AG08395 (cell line): ENCODE measurements at places on chromosomes 6 and 20.

DNA sequence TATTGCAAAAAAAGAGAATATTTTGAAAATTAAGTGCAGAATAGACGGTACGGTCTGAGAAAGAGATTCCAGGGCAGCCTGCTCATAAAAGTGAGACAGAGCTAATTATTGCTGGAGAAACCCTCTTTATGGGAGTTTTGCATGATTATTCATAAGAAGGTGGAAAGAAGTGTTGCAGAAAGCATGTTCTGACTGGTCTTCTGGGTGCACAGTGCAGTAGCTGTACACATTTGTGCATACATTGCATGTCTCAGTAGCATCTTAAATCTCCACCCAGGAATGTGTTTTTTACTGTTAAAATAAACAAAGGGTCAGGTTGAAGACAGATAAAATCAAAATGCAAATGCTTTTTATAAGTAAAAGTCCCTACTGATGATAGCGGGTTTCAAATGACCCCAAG is 1813.6 kb upstream of the DEFB115 start:
- no peak for DNase-seq

DNA sequence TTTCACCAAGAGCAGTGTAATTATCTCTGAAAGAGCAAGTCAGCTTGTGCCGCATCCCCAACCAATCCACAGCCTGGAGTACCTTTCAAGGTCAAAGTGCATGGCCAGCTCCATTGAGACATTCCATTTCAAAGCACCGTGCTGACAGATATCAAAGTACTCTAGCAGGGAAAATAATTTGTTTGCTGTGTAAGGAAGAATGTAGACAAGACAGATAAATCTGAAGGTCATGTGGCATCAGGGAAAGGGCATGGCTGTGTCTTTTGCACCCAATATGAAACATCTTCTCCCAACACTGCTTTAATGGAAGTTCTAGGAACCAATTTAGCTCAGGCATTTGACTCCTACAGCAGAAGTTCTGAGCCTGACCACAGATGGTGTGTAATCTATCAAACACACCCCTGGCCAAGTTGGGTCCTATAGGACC is 242.7 kb upstream of the TAB2 start:
- no peak for DNase-seq

DNA sequence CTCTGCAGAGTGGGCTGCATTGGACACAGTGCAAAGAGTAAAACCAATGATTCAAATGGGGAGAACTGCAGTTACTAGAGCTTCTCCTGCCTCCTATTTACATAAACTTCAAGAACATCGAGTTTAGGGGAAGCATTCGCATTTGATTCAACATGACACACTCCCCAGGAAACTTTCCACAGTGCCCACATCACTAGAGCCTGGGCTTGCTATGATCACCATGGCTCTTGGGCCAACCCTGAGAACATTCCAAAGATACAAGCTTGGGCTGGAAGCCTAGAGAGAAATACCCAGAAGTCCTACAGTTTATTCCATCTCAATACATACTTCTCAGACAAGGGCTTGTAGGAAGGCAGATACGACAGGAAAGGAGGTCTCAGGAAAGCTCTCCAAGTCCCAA is 337.9 kb downstream of the CD83 start:
- DNase-seq: no peak

- peak; percentile 79 for DNase-seq
These were observed at the start of gene BTBD3 for GRCh38 chr20:11917663-11918062. BTBD3 (plus strand) TSS chr20:11917893; CDS start chr20:11918276, 383 bp downstream.

- DNase-seq: no peak
These were observed 73.3 kb downstream of the PCSK2 start for GRCh38 chr20:17300113-17300512.

- no peak for DNase-seq
These were observed 6.6 kb downstream of the BFSP1 start for GRCh38 chr20:17524560-17524959.

DNA sequence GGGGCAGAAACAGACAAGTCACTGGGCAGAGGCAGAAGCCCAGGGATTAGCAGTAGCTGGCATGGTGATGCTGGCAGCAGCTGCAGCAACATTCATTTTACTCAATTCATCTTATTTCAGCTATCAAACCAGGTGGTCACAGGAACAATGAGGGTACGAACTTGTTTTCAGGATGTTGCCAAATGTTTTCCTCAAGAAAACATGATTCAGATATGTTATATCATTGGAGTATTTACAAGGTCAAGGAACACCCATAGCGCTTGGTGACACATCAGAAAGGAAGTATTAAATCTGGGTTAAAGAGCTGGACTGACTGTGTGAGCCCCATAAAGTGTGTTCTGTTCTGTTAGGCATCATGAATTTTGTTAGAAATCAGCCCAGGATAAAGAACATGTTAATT is 456.9 kb upstream of the ID4 start:
- DNase-seq: no peak

DNA sequence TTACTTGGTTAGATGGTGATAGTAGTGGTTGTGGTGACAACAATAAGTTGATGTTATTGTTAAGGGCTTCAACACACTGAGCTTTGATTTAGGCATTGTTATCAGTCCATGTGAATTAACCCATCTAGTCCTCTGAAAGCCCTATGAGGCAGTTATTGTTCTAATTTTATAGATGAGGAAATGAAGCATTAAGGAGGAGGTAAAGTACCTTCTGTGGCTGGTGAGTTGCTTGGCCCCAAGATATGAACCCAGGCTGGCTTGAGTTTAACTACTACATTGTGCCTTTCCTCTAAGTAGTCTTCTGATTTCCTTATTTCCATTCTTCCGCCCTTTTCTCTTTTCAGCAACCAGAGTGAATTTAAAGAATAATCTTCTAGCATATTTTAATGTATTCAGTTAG is 81.7 kb downstream of the QKI start:
- DNase-seq: no peak

GRCh38 chr6:107491138-107491609 is 1.3 kb downstream of the SOBP start:
- peak; percentile 25 for DNase-seq

DNA sequence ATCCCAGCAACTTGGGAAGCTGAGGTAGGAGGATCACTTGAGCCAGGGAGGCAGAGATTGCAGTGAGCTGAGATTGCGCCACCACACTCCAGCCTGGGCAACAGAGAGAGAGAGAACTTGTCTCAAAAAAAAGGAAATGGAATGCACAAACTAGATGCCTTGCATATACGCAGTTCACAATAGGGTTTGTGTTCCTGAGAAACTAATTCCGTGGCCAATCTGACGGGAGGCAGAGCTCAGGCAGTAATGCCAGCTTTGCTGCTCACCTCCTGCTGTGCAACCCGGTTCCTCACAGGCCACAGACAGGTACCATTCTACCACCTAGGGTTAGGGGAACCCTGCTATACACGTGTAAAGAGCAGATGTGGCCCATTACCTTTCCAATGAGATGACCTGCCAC is 1.4 kb downstream of the CDK5RAP1 start:
- no peak for DNase-seq

- DNase-seq: no peak
These were observed 180.6 kb upstream of the TAB2 start for GRCh38 chr6:149136913-149137286.

- no peak for DNase-seq
These were observed 130.8 kb upstream of the TNFAIP3 start for GRCh38 chr6:137736048-137736818.

- DNase-seq: no peak
These were observed 221.2 kb downstream of the MAFB start for GRCh38 chr20:40467703-40468411.

DNA sequence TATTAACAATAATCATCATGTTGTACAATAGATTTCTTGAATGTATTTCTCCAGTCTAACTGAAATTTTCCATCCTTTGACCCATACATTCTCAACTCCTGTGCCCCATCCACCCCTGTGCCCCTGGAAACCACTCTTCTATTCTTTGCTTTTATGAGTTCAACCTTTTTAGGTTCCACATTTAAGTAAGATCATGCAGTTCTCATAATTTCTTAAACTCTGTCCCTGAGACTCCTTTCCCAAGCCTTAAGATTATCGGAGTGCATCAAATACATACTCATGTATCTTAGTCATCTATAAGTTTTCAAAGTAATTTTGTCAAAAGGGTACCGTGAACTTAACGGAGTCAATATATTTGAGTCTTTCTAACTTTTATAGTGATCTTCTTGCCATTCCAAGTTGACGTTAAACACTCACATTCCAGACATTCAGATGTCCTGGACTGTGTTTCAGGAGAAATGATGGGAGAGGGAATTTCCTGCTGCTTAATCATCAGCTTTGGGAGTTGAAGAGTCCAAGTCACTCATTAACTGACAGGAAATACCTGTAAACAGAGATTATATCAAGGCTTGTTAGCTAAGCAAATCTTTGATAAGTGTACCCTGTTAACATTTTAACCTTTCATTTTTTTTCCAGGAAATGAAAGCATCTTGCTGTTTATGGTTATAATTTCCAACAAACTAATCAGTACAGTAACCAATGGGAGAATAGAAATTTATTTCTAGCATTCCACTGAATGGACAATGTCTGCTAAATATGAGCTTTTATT is 73.3 kb downstream of the ADGRG6 start:
- DNase-seq: peak; percentile 51

GRCh38 chr20:44827401-44827800 is 17.1 kb upstream of the RIMS4 start:
- no peak for DNase-seq

DNA sequence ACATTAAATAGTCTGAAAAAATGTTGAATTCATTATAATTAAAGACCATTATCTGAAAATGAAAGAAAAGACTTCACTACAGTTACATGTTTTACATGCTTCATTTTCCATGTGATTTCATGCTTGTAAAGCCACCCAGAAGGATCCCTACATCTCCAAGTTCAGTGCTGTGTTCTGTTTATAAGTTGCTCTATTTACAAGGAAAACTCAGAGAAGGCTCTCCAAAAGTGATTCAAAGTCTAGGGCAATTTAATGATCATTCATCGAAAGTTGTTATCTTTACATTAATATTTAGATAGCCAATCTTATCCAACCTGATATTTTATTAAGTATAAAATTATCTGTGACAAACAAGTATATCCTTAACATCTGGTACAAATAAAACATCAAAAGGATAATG is 494.9 kb upstream of the RNF217 start:
- no peak for DNase-seq

DNA sequence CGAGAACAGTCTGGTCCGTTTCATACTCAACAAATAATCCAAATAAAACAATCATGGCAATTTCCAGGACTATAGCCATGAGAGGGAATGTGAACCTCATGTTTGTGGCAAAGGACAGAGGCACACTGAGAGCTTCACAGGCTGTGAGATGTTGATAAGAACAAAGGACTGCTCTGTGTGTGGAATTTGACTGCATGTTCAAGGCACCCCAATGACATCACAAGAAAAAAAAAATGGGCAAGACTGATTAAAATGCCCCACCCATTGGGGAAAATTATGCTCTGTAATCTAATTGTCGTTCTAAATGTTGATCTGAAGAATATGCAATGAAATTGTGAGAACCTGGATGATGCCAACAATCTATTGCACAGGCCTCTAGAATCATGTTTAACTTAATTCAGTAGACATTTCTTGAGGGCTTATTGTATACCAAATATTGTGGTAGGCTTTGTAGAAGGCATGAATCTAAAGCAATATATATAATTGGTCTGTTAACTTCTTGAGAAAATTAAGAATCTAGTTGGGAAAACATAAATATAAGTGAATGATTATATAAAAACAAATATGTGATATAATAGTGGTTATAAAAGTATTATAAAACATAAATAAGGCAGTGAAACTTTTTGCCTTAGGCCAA is at the start of gene RHAG:
Gene RHAG, minus strand, starts transcription at position 127 of the 637 bp plus-strand sequence. Its CDS starts 27 bp downstream, at position 100.
- no peak for DNase-seq

- DNase-seq: no peak
These were observed 10.1 kb downstream of the EZR start for GRCh38 chr6:158808941-158809678.

GRCh38 chr6:12653486-12653885 is 63.1 kb upstream of the PHACTR1 start:
- no peak for DNase-seq

GRCh38 chr6:87393026-87393622 is 14.6 kb upstream of the CFAP206 start:
- peak; percentile 53 for DNase-seq

DNA sequence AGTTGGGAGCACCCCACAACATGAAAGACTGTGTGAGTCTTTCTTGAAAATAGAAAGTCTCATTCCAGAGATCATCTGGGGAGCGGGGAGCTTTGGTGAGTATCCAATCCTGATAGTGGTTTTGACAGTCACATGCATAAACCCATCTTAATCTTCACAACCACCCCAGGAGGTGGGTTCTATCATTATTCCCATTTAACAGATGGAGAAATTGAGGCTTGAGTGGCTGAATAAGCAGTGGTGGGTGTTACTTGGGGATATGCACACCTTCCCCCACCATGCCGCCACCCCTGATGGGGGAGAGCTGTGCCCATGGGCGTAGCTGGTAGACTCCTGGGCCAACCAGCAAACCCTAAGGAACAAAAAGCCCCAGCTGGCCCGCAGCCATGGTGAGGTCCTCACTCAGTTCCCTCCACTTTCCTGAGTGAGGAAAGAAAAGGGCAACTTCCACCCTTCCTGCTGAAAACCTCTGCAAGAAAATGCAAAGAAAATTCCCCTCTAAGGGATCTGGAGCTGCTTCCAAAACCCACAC is 99.8 kb downstream of the SNX5 start:
- DNase-seq: no peak

DNA sequence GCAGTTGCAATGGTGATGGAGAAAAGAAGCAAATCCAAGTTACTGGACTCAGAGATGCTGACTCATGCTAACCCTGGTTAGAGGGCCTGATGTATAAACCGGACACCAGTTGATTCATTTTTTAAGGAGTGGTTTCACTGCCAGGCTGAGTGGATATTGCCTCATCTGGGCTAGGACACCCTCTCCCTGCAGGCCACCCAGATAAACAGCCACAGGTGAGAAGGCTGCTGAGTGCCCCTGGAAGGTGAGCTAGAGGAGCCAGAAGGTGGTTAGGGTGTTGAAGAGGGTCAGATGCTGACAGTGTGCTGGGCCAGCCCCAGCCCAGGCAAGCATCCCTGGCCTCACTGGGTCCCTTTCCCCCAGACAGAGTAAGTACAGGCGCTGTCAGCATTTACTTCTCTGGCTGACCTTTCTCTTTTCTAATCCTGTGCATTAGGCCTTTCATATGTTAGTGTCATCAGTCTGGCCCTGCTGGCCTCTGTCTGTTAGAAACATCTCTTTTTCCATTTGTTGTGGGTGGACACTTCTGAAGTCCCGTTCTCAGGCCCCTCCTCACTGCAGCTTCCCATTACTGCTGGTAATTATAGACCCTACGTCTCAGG is 13.5 kb downstream of the EPB41L1 start:
- peak; percentile 40 for DNase-seq

- no peak for DNase-seq
These were observed 6.1 kb upstream of the ZMYND8 start for GRCh38 chr20:47362361-47363219.
